ENCODE measurements at places on chromosomes 12 and 14. TPM values are rescaled to one million over a fixed set of nuclear protein-coding genes. Genes with fewer than 3 reads are reported as not detected.

DNA sequence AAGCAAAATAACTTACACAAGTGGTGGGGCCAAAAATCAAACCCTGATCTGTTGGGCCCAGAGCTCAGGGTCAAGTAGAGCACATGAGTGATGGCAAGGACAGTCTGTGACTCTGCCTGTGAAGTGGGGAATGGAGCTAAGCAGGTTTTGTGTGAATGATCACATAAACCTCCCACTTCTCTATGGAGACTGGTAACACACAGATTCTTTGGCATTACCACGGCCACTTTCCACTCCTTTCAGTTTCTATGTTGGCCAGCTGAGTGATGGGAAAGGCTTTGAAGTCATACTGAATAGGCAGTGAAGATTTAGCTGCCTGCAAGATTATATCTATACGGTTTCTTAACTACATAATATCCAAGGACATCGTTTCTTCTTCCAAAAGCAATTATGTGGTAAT lies 97.9 kb downstream of the ARMH4 start:
- no peak for DNase-seq

GRCh38 chr14:68043752-68044151 lies 224.2 kb downstream of the RAD51B start:
- DNase-seq, result no peak

- no peak for DNase-seq
These were observed 1.9 kb upstream of the KCNK10 start for GRCh38 chr14:88324930-88325329.

DNA sequence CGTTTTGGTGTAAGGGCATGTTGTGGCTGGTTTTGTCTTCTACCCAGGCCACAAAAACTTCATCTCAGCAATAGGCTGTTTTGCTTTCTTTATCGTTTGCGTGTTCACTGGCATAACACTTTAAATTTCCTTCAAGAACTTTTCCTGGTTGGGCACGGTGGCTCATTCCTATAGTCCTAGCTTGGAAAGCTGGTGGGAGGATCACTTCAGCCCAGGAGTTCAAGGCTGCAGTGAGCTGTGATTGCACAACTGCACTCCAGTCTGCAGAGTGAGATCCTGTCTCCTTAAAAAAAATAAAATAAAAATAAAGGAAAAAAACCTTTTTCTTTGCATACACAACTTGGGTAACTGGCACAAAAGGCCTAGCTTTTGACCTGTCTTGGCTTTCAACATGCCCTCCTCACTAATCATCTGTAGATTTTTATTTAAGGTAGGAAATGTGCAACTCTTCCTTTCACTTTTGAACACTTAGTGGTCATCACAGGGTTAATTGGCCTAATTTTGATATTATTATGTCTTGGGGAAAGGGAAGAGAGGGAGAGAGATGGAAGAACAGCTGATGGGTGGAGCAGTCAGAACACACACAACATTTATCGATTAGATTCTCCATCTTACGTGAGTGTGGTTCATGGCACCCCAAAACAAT lies 78.9 kb upstream of the PSMA6 start:
- no peak for DNase-seq

DNA sequence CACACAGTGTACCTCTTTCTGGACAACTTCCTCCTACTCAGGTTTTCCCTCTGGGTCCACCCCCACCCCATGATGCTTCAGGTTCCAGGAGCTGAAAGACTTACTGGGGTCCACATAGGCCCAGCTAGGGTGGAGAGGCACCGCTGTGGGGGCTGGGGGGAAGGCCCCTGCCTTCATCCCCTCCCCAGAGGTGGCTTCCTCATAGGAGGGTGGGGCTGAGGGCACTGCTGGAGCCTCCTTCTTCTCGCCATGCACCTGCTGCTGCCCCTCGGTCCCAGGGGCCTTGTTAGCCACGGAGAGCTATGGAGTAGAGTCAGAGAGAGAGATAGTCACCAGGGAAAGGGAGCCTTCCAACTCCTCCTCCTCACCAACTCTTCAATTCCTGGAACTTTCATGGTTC lies 2.7 kb downstream of the FAIM2 start:
- DNase-seq, result no peak

- no peak for DNase-seq
These were observed 8.4 kb downstream of the CCDC197 start for GRCh38 chr14:94005324-94006073.

GRCh38 chr14:104712881-104713734 lies 10.9 kb upstream of the ADSS1 start:
- no peak for DNase-seq

DNA sequence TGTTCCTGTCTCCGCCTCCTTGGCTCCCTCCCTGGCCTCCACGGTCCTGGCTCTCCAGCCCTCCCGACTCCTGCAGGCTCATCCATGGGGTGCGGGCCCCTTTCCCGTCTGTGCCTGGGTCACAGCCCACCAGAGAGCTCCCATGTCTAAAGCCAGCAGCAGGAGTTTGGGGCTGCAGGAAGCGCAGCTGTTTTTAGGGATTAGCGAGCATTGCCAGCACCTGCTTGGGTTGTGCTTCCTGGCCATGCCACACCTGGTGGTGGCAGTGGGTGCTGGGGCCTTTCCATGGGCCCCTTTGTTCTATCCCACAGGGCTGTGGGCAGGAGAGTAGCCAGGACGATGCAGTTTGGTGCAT lies 64.7 kb downstream of the KIF26A start:
- no peak for DNase-seq

DNA sequence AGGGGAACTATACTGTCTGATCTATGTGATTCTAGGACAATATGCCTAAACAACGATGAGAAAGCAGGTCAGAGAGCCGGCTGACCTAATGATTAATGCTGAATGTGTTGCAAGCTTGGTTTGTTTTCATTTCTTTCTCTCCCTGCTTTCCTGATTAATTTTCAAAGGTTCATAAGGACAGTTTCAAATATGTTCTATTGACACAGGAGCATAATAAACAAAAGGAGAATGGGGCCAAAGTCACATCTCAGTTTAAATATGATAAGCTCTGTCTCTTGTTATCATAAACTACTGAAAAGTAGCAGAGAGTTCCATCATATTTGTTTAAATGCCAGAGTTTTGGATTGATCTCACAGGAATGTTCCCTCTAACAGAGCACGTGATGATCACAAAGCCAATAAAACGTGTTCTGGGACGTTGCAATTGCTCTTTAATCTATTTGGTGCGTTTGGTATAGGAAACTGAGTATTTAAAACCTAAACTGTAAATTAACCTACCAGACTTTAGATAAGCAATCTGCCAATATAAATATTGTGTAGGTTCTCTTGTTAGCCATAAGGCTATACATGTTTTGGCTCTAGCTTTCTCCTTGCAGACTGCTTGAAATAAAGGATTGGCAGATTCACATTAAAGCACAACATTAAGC lies 3.7 kb upstream of the HSD17B6 start:
- no peak for DNase-seq

GRCh38 chr12:116734156-116734768 lies 3.6 kb downstream of the SPRING1 start:
- DNase-seq, result no peak

GRCh38 chr12:64332938-64333337 lies 57.6 kb downstream of the C12orf56 start:
- DNase-seq, result no peak

- no peak for DNase-seq
These were observed 60.2 kb downstream of the ANO2 start for GRCh38 chr12:5884866-5885265.

GRCh38 chr12:48163150-48163747 lies 5.9 kb upstream of the ASB8 start:
- DNase-seq, result no peak

- DNase-seq, result no peak
These were observed 27.6 kb downstream of the JAG2 start for GRCh38 chr14:105141026-105141425.

GRCh38 chr14:28412077-28412476 lies 354.5 kb upstream of the FOXG1 start:
- no peak for DNase-seq

GRCh38 chr12:46004715-46005114 lies 14.3 kb upstream of the SCAF11 start:
- DNase-seq, result no peak

DNA sequence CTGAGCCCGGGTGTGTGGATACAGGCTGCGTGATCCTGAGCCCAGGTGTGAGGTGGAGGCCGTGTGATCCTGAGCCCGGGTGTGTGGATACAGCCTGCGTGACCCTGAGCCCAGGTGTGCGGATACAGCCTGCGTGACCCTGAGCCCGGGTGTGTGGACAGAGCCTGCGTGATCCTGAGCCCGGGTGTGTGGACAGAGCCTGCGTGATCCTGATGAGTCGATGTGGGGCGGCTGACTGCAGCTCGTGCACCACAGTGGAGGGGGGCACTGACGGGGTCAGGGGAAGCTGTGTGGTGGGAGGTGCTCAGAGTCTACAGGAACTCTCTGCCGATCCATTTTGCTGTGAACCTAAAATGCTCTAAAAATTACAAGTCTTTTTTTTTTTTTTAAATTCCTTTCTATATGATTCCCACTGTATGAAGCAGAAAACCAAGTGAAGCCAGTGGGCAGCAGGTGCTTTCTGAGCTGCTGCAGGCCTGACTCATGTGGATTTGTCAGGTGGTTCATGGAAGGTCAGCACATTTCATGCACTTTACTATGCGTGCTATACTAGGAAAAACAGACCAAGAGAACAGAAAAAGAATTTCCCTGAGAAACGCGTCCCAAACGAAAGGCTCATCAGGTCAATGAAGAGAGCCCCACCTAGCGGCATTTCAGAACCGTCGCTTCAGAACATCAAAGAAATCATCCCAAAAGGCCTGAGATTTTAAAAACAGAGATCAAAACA lies 19.3 kb downstream of the BRF1 start:
- peak; percentile 18 for DNase-seq

DNA sequence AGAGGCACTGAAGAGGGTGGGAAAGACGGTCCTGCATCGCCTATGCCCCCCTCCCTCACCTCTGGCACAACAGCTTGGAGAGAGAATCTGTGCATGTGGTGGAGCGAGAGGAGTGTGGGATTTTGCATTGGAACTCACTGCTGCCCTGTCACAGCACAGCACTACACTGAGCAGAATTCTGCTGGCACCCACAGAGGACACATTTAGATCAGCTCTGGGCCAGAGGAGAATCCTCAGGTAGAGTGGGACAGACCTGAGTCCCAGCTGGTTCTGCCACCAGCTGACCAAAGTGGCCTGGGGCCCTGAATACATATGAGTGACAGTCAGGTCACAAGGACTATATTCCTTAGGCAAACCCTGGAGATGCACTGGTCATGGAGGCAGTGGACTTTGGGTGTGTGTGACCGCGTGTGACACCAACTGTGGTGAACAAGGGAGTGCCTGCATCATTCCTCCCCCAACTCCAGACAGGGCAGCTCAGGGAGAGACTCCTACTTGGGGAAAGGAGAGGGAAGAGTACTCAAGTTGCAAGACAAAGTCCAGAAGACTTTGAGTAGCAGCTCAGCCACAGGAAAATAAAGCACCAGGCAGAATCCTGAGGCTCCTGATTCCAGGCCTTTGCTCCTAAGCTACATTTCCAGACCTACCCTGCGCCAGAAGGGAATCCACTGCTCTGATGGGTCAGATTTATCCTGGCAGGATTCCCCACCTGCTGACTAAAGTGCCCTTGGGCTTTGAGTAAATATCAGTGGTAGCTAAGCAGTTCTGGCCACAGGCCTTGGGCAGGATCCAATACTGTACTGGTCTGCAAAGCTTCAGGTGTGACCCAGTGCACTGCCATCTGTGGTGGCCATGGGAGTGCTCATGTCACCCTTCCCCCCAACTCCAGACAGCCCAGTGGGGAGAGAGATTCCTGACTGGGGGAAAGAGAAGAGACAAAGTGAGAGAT lies 10.6 kb upstream of the ACOT1 start:
- no peak for DNase-seq

GRCh38 chr14:34987180-34987579 lies 4.4 kb downstream of the SRP54 start:
- DNase-seq, result no peak

- no peak for DNase-seq
These were observed 51.2 kb downstream of the TESPA1 start for GRCh38 chr12:54933376-54933775.

GRCh38 chr12:109782326-109782703 lies 50.9 kb downstream of the TRPV4 start:
- no peak for DNase-seq

GRCh38 chr12:71958056-71958455 lies 19.4 kb downstream of the TPH2 start:
- no peak for DNase-seq

- DNase-seq, result no peak
These were observed 92.8 kb downstream of the SINHCAF start for GRCh38 chr12:31233061-31233730.

DNA sequence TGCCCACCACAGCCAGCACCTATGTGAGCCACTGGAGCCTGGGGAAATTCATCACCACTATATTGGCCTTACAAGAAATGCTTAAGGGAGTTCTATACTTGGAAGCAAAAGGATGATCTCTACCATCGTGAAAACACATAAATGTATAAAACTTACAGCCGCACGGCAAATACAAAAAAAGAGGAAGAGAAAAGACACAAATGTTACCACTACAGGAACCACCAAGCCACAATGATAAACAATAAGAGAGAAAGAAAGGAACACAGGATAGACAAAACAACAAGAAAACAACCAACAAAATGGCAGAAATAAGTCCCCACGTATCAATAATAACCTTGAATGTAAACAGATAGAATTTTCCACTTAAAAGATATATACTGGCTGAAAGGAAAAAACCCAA lies 267.5 kb downstream of the TMEM121 start:
- DNase-seq, result no peak

GRCh38 chr14:69460093-69460701 lies 24.3 kb upstream of the PLEKHD1 start:
- DNase-seq, result peak; percentile 44

- no peak for DNase-seq
These were observed 125.3 kb downstream of the ETV6 start for GRCh38 chr12:11774821-11775220.

The TOMM20L gene
- total RNA-seq, result not detected

The SERPINA5 gene
- 28.0 TPM for total RNA-seq

The CCNT1 gene
- 26.9 TPM for total RNA-seq

The HAL gene
- total RNA-seq, result 1.5 TPM

The MMP19 gene
- 3.1 TPM for total RNA-seq

The DHRS7 gene
- total RNA-seq, result 90.4 TPM

All from tibial nerve (tissue), 4 donors.